T-cell (primary cell): ENCODE measurements at places on chromosomes 7 and 10.

GRCh38 chr7:98956469-98956868 is 78.1 kb downstream of the TRRAP start:
- DNase-seq, result no peak

DNA sequence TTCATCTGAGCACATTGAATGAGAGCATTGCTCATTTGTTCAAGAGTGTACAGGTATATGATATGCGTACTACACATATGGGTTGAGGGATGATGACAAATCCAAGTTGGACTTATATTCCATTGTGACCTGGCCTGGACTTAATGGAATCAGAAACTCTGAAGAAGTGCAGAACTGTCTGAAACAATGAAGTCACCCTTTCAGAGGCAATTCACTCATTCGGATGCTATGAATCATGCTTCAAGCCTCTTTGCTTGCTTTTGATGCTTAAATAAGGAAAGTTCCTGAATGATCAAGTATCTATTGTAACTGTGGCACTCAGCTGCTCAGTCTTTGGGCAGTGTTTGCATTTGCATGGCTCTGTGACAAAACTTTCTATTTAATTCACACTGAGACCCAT is 93.4 kb downstream of the ZNF365 start:
- no peak for DNase-seq

- no peak for DNase-seq
Observed at GRCh38 chr7:111410899-111411298, 151.4 kb downstream of the IMMP2L start.

GRCh38 chr10:72265508-72265907 is 8.2 kb upstream of the DDIT4 start:
- DNase-seq, result no peak

GRCh38 chr10:121764233-121764942 is 163.4 kb downstream of the ATE1 start:
- DNase-seq, result no peak

DNA sequence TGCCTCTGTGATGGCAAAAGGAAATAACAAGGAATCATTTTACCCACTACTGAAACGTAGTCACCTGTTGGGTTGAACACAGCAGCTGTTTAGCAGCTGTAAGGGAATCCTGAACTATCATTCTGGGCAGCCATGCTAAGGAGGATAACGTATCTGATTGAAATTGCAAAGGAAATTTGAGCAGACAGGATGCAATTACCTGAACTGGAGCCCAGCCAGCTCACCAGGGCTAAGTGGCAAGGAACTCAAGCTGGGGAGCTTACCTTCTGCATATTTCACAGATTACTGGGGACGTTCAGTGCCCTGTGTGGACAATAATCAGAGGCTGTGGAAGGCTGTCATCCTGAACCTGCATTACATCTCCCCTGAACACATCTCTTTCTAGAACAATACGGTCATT is 650.5 kb downstream of the SORCS3 start:
- no peak for DNase-seq

- DNase-seq, result no peak
Observed at GRCh38 chr10:124300224-124300623, 118.5 kb downstream of the OAT start.

GRCh38 chr10:51950996-51951555 is 251.7 kb upstream of the CSTF2T start:
- no peak for DNase-seq

GRCh38 chr10:44457259-44457658 is 72.4 kb upstream of the CXCL12 start:
- DNase-seq, result no peak

- no peak for DNase-seq
Observed at GRCh38 chr7:8362723-8363369, 70.6 kb upstream of the NXPH1 start.

GRCh38 chr10:94403380-94404213 is 1.3 kb downstream of the TBC1D12 start:
- DNase-seq, result no peak

DNA sequence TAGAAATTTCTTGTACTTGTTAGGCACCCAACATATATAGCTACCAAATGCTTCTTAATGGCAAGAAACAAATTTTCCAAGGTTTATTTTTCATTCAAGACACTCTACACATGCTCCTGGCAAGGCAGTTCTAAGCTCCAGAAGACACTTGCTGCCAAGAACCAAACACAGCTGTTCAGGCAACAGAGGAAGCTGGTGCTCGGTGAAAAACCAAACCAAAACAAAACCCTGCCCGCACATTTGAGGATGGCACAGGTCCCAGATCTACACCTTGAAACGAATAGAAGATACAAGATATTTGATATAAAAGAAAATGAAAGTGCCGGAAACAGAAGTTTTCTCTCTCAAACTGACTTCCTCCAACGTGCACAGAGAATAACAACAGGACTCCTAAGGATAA is 4.9 kb upstream of the DNTT start:
- peak; percentile 44 for DNase-seq

GRCh38 chr7:84194484-84195271 is at the start of gene SEMA3A:
TSS of gene SEMA3A (minus strand) at chr7:84194789. CDS start at chr7:84194586, 203 bp downstream.
- no peak for DNase-seq

DNA sequence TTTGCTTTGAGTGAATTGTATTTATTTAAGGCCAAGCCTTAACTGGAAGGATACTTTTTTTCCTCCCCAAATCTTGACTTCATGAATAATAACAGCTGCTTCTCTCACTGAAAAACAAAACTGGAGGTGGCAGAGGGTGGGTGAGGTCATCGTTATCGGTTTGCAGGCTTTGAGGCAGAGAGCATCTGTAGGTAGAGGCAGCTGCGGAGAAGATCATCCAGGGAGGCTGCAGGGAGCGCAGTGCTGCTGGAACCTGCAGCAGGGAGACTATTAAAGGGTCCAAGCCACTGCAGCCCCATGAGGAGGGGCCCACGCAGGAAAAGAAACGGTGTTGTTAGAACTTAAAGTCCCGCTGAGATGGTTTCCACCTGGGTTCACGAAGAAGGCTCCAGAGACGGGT is 112.1 kb upstream of the SDK1 start:
- no peak for DNase-seq

DNA sequence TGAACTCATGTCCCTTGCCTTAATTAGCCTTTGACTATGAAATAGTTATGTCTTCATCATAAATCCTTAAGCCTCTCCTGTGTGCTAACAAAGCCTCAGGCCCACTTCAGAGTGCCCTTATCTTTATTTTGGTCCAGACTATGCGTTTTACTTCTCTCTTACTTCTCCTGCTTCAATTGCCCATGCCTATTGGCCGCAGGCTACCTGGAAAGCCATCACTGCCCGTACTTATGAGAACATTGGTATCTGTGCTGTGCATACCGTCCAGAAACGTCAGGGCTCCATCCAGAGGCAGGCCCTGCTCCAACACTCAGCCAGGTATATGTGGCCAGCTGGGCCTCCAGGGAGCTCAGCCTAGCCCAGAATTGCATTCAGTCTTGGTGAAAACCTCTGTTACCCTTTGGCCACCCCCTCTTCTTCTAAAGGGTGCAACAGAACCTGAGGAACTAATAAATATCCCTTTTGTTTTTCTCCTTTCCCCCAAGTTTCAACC is 212.4 kb upstream of the MTPN start:
- DNase-seq, result no peak

GRCh38 chr7:110205899-110206298 is 885.0 kb upstream of the LRRN3 start:
- no peak for DNase-seq

- no peak for DNase-seq
Observed at GRCh38 chr10:5758927-5759326, 54.3 kb downstream of the GDI2 start.

DNA sequence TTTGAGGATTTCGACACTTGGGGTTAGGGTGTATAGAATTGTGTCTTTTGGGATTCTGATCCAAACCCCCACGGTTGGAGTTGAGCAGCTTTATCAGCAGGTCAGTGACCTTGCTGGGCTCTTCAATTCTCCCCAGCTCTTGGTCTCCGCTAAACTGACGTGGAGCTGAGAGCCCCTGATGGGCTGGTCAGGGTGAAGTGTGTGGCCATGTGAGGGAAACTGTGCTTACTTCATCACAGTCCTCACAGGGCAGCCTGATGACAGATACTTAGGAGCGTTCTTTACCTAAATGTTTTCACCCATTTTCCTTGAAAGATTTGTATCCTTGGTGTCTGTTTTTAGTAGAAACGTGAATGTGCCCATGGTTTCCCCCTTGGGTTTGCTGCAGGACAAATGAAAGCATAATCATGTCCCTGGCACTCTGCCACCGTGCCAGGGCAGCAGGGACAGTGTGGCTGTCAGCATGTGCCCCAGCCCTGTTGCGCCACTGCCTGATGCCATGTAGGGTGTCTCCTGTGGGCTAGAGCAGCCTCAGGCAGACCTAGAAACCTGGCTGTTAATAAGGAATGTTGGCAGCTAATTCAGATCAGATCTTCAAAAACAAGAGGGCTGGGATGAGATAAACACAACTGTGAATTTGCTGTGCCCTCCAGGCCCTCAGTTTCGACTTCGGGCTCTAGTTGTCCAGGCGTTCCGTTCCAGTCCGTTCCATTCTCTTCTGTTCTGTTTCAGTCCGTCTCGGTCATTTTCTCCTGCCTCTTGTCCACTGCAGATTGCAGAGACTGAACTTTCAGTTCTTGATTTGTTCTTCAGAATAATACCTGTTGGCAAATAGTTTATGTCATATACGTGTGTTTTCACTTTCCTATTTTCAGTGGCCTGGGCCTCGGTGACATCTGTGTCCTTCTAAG is 96.8 kb downstream of the TRRAP start:
- no peak for DNase-seq

GRCh38 chr7:37421861-37422500 is 26.7 kb downstream of the ELMO1 start:
- DNase-seq, result no peak

DNA sequence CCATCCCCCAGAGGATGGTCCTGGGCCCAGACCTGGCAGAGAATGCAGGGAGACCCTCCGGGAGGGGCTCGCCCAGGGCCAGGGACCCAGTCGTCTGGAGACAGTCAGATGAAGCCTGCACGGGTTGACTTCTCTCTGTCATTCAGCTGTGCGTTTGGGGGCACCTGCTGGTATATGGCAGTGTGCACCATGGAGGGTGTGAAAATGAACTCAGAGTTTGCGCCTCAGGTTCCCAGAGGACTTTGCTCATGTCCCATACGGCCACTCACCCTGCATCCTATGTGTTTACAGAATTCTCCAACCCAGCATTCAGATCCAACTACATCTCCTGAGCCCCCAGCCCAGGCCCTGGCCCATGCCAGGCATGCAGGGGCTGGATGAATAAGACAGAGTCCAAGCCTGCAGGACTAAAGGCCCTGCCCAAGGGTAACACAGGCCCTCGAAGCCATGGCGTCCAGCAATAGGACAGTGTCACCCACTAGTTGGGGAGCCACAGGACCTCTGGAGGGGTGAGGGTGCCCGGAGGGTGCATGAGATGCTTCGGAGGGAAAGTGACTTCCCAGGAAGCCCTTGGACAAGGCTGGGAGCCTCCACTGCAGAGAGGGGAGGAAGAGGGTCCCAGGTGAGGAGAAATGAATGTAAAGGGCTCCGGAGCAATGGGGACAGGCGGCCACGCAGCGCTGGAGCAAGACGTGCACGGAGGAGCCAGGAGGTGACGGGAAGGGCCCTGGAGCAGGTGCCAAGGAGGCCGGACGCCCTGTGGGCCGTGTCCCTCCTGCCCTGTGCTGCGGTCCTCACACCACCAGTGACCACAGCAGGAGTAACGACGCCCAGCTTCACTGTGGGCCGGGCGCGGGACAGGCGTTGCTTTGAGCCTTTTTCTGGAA is 36.3 kb downstream of the CALML3 start:
- no peak for DNase-seq

GRCh38 chr7:50423860-50424259 is 26.3 kb downstream of the FIGNL1 start:
- DNase-seq, result no peak

DNA sequence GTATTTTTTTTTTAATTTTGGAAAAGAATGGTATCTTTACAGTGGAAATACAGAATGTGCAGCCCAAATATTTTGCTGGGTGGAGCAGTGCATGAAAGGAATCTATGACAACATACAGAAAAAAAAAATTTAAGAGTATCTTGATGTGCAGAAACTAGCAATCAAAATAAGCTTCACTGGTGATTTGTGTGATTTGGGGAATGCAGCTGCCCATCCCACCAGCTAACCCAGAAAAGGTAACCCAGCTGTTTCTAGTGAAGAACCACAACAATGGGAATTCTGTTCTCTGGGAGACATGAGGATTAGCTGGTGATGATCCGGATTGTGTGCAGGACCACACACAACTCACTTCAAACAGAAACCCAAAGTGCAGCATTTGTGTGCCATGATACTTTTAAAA is 375.5 kb downstream of the SEMA3D start:
- DNase-seq, result no peak

- no peak for DNase-seq
Observed at GRCh38 chr10:62726142-62726541, 78.4 kb upstream of the ADO start.

- DNase-seq, result no peak
Observed at GRCh38 chr7:101104193-101104713, 19.0 kb downstream of the TRIM56 start.

GRCh38 chr10:8365935-8366911 is 311.7 kb downstream of the GATA3 start:
- peak; percentile 28 for DNase-seq

DNA sequence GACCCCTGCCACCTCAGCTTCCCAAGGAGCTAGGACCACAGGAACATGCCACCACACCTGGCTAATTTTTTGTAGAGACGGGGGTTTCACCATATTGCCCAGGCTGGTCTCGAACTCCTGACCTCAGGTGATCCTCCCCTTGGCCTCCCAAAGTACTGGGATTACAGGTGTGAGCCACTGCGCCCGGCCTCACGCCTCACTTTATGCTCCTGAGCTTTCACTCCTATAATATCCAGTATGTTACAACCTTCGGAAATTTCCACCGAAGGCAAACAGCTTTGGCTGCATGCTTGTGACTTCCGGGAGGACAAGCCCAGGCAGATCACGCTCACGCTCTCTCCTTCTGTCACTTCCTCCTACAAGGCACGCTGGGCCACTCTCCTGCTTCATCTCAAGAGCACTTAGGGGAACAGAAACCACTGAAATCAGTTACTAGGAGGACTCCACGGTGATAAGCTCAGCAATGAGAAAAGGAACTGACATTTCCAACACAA is 4.4 kb upstream of the MAD1L1 start:
- no peak for DNase-seq

DNA sequence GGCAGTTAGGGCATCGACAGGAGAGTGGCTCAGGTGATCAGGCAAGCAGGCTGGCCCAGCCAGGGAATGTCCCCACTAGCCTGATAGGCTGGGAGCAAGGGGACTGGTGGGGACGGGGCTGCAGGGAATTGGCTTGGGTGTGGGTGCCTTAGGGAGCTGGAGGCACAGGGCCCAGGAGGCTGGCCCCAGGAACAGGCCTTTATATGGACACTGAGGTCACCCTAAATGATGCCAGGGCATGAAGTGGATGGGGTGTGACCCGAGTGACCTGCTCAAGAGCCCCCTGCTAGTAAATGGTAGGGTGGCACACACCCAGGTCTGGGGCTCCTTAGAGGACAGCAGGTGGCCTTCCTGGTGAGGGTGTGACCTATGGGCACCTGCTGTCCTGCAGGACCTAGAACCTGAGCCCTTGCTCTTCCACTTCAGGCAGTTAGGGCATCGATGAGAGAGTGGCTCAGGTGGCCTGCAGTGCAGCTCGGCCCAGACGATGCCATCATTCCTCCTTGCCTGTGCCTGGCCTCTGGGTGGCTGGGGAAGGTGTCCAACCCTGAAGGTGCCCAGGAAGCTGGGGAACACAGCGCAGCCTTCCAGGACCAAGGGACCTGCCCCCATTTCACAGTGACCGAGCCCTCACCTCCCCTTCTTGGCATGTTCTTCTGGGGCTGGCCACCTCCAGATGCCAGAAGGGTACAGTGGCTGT is 51.7 kb upstream of the LEP start:
- DNase-seq, result no peak
